ENCODE measurements at places on chromosomes 1 and 21.
A peak's percentile ranks its signal among the peaks of the same experiment; 100 is the strongest.

GRCh38 chr21:45054927-45055612, 19.3 kb upstream of the ADARB1 start:
- no peak for DNase-seq

DNA sequence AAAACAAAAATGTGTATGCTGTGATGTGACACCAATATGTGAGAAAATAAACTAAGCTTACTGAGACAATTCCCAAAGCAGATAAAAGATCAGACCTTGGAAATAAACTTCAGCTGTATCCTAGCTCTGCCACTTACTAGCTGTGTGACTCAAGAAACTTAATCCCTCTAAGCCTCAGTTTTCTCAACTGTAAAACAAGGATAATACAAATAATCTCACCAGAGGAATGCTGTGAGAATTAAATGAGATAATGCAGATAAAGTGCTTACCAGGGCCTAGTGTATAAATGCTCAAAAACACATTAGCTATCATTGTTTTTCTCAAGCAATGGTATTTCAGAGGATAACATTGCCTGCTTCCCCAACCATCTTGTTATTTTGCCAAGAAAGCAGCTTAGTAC, 2.1 kb downstream of the HEATR1 start:
- no peak for DNase-seq

DNA sequence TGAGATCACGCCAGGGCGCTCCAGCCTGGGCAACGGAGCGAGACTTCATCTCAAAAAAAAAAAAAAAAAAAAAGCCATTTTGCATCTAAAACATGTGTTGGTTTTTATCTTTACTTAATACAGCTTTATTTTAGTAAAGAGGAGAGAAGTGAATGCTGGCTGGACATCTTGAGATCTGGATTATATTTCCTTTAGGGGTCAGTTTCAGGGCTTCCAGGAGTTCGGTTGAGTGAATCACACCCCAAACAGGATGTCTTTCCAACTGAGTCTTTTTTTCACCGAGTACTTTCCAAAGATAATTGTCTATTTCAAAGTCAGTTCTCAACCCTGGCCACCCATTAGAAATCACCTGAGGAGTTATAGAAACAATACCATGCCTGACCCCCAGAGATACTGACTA, 16.6 kb upstream of the IPP start:
- DNase-seq: no peak

DNA sequence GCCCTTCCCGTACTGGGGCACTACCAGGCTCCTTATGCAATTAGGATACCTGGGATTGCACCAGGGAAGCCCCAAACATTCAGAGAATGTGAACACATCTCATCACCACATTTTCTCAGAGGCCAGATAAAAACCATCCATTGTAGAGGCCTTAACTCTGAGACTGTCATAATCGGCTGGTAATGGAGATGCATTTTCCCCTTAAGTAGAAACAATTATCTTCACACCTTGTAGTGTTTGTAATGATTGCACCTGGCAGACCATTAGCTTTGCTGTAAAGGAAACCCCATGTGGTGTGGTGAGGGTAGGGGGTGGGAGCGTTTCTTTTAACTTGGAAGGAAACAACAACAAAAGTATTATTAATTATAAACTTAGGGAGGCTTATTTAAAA, 90.0 kb upstream of the TLR5 start:
- DNase-seq: no peak

DNA sequence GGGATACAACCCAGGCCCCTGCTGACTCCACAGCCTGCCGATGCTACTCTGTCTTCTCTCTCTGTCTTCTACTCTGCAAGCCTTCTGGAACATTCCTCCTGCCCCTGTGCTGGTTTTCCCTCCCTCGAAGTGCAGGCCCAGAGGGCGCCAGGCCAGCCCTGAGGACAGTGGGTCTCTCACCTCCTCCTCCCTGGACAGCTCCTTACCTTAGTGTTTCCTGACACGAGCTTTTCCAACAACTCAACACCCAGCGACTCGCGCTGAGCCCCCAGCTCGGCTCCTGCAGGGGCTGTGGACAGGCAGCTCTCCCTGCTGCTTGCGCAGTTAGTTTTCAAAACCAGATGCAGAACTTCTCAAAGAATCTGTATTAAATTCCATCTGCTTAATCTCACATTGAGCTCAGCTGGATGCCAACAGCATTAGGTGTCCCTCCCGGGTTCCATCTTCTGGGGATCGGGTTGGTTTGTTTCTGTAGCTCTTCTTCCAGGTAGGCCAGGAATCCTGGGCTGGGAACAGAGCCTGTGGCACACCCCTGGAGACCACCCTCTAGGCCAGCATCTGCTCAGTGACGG, 54.2 kb downstream of the PTPRU start:
- no peak for DNase-seq

- no peak for DNase-seq
These were observed 512.2 kb downstream of the LTN1 start for GRCh38 chr21:28480470-28480869.

DNA sequence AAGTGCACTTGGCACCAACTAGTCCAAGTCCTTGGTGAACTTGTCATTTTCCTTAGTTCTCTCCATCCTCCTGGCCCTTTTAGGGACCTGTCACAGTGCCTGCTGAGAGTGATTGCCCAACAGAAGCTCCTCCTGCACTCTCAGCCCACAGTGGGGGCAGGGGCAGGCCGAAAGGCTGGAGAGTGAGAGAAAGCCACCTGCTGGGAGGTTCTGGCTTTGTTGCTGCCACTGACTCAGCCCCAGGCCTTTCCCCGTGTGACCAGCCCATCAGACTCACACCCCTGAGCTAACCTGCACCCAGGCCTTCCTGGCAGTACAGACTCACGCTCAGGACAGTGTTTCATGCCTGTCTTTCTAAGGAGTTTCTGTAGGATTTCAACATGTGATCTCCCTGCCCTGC, 17.1 kb upstream of the PROK1 start:
- DNase-seq: peak; percentile 43

DNA sequence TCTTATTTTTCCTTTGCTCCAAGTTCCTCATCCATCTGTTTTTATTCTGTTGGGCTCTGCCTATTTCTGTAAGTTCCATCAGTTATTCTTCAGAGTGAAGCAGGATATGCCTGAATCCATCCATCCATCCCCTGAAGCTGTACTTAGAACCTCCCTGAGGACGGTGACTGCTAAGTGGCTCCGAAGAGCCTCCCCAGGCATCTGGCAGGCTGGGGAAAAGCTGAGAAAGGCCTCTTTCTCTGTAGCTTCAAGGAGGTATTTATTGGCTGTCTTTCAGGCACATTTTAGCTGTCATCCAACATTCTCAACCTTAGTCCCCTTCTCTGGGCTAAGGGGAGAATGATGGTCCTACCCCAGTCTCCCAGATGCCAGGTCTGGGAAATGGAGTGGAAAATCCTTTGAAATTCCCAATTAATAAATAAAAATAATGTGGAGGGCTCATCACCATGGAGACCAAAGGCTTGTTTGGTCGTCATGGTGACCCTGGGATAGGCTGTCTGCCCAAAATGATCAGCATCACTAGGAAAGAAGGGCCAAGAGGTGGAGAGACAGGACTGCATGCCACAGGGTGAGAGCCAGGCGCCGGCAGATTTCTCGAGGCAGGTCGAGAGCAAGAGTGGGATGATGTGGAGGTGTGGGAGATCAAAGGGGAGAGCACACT, 82.0 kb downstream of the UBIAD1 start:
- DNase-seq: peak; percentile 65

- no peak for DNase-seq
These were observed 22.6 kb downstream of the PHACTR4 start for GRCh38 chr1:28392027-28392652.

- DNase-seq: no peak
These were observed 40.9 kb downstream of the PTPN14 start for GRCh38 chr1:214510477-214510876.

- DNase-seq: no peak
These were observed 362.5 kb downstream of the MRPL39 start for GRCh38 chr21:25244735-25245134.

DNA sequence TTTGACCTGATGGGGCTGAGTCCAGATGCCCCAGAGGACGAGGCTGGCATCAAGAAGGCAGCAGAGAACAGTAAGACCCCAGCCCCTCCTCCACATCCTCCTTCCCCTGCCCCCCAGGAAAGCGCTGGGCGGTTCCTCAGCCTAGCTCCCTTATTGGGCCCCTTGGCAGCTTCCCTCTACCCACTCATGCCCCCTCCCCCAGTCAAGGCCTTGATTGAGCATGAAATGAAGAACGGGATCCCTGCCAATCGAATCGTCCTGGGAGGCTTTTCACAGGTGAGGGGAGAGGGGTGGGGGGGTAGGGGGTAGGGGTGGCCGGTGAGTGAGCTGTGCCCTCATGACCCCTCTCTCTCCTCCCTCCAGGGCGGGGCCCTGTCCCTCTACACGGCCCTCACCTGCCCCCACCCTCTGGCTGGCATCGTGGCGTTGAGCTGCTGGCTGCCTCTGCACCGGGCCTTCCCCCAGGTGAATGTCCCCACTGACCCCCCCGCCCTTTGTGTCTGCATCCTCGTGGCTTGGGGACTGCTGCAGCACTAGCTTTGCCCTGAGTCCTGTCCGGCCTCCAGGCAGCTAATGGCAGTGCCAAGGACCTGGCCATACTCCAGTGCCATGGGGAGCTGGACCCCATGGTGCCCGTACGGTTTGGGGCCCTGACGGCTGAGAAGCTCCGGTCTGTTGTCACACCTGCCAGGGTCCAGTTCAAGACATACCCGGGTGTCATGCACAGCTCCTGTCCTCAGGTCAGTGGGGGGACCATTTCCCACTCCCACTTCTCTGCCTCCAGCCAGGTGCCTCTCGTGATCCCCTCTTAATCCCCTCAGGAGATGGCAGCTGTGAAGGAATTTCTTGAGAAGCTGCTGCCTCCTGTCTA, 3.2 kb downstream of the LYPLA2 start:
- DNase-seq: no peak

GRCh38 chr21:44958471-44959191, 18.8 kb downstream of the SLX9 start:
- DNase-seq: peak; percentile 41

DNA sequence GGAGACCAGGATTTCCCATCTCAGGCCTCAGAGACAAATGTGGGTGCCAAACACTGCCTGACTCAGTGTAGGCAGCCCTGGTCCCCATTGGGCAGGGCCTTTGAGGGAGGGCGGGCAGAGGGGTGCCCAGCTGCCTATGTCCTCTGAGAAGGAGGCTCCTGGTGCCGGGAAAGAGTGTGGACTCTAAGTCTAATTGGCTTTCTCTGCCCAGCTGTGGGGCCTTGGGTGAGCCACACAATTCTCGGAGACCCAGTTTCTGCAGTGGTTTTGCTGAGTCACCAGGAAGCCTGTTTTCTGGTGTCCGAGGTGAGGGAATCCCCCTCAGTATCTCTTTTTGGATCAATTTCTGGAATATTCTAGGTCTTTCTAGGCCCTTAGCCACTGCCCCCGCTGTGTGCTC, 35.3 kb upstream of the ACTL8 start:
- DNase-seq: no peak

GRCh38 chr1:84570436-84571149, 3.6 kb downstream of the CTBS start:
- DNase-seq: no peak

DNA sequence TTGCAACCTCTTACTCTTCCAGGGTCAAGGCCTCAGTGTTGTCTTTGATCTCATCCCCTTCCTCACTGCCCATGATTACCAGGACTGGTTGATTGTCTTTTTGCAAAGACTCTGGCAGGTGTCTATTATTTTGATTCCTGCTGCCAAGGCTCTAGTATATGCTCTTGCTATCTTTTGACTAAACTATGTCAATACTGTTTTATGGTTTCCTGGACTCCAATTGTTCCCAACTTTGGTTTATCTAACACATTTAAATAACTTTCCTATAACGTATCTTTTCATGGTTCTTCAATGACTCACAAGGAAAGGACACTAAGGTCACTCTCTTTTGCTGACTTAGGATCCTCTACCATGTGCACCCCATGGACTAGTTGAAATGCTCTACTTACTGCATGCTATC, 141.5 kb downstream of the PTPRC start:
- DNase-seq: no peak

- DNase-seq: no peak
These were observed 44.8 kb downstream of the ATP5PO start for GRCh38 chr21:33870768-33871167.

GRCh38 chr1:1432274-1432950, 3.1 kb upstream of the VWA1 start:
- no peak for DNase-seq

DNA sequence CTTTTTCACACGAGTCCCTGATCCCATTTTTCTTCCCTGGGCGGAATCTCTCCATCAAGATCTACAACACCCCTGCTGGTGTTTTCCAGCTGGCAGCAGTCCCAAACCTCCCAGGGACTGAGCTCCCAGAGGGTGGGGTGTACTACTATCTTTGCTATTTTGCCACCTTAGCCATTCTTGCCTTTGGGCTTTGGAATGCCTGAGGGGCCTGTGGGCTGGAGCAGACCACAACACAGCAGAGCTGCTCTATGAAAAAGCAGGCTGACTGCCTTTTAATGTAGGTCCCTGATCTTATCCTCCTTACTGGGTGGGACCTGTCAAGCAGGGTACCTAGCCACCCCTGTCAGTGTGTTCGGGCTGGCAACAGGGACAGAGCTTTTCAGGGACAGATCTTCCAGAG, 91.9 kb downstream of the KCNT2 start:
- DNase-seq: no peak

DNA sequence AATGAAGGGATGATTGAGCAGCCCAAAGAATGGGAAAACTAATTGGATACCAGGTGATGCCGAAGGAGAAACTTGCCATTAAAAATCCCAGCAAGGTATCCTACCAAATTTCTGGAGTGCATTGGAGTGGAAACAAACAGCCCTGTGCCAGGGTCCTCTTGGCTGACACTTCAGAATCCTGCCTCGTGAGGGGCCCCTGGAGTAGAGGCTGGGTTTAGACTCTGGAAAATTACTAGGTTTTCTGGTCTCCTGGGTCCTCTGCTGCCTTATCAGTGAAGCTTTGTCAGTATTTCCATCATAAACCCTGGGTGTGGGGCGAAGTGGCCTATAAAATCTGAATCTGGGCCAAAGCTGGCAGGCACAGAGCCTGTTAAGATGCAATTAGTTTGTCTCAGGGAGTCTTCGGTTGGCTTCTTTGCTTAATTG, 289.2 kb upstream of the USP24 start:
- DNase-seq: no peak

- DNase-seq: no peak
These were observed 407.3 kb downstream of the MATN1 start for GRCh38 chr1:30316056-30316455.

- DNase-seq: no peak
These were observed 2.8 kb downstream of the PTGER3 start for GRCh38 chr1:71044833-71045232.

- no peak for DNase-seq
These were observed 15.5 kb downstream of the MEAF6 start for GRCh38 chr1:37498872-37499617.

- DNase-seq: peak; percentile 78
These were observed 3.9 kb upstream of the PRKCZ start for GRCh38 chr1:2046174-2046917.

GRCh38 chr1:224238212-224238611, 55.2 kb downstream of the DEGS1 start:
- DNase-seq: no peak
